ENCODE measurements at places on chromosomes 13 and 19. TPM values are rescaled to one million over a fixed set of nuclear protein-coding genes. Genes with fewer than 3 reads are reported as not detected.

Gene SLC46A3
- 20.4 TPM for total RNA-seq

Gene ZNF729
- total RNA-seq: not detected

Gene ZNF560
- total RNA-seq: not detected

Gene RAB3A
- 2.7 TPM for total RNA-seq

Gene SH2D3A
- not detected for total RNA-seq

Gene ZNF723
- total RNA-seq: not detected

Gene CDX2
- total RNA-seq: not detected

Gene ZNF415
- 6.9 TPM for total RNA-seq

Gene EFNA2
- total RNA-seq: not detected

Gene CLDND2
- total RNA-seq: not detected

Gene INTS6
- total RNA-seq: 42.6 TPM

Gene POU4F1
- 0.43 TPM for total RNA-seq

Gene PRODH2
- not detected for total RNA-seq

Gene DCT
- 0.13 TPM for total RNA-seq

Gene SLC10A2
- not detected for total RNA-seq

Gene C19orf47
- 60.5 TPM for total RNA-seq

Gene TMEM190
- not detected for total RNA-seq

Gene SLC25A41
- not detected for total RNA-seq

Gene C5AR1
- not detected for total RNA-seq

Gene RASL11A
- total RNA-seq: 2.9 TPM

Gene ATP7B
- 2.1 TPM for total RNA-seq

Gene SULT2B1
- total RNA-seq: not detected

Gene IZUMO4
- 8.2 TPM for total RNA-seq

Gene TMIGD2
- 0.57 TPM for total RNA-seq

Gene TNFSF9
- total RNA-seq: 1.7 TPM

Gene CEP89
- 9.6 TPM for total RNA-seq

Gene C1QTNF9
- not detected for total RNA-seq

Gene ZNF665
- total RNA-seq: not detected

Gene DHDH
- not detected for total RNA-seq

Gene CERS1
- total RNA-seq: 30.6 TPM

Gene LMO7
- total RNA-seq: 1,016 TPM

Gene SBSN
- total RNA-seq: not detected

Gene KLK14
- total RNA-seq: not detected

Gene LGI4
- 1.4 TPM for total RNA-seq

Gene TRPC4
- total RNA-seq: 1.2 TPM

Gene SLC1A6
- total RNA-seq: not detected

Gene ZNF69
- total RNA-seq: 6.3 TPM

Gene IFNL1
- not detected for total RNA-seq

Gene URAD
- not detected for total RNA-seq

Gene GRK1
- not detected for total RNA-seq

Gene KLF5
- 73.9 TPM for total RNA-seq

Gene PLVAP
- 0.43 TPM for total RNA-seq

Gene JSRP1
- total RNA-seq: 303 TPM

Data from myocyte (in vitro differentiated cells).